Foreskin fibroblast (primary cell): ENCODE measurements at places on chromosomes 2 and 18.

DNA sequence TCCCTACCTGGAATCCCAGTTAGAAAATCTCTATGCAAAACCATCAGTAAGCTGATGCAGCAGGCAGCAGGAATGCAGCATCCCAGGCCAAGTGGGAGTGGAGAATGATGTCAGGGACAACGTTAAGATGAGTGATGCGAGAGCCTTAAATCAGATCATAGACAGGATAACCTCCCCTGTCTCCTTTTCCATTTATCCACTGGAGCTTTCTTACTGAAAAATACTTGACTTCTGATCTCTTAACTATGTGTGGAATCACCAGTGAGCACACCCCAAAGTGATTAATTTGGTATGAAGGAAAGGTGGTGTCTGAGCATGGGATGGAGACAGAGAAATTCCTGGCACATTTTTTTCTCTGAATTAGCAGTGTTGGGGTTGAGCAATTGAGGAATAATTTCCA lies 98.0 kb downstream of the RND3 start:
- DNase-seq = no peak

DNA sequence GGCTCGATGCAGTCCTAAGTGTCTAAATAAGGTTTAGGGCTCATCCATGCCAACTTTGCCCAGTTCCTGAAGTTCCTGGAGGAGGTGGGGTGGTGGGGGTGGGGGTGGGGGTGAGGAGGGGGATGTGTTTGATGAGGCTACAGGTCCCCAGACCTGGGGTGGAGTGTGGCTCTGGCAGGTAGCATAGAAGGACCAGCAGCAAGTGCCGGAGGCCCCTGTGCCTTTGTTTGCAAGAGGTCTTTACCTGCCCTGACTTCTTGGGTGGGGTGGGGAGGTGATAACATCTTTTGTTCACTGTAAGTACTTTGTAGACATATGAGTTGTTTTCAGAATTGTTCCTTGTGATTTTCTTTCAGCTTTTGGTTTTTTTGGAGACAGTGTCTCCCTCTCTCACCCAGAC lies 10.0 kb downstream of the SH3BP4 start:
- DNase-seq = no peak

- no peak for DNase-seq
Measured at GRCh38 chr2:144020047-144020446, 499.9 kb downstream of the ZEB2 start.

GRCh38 chr2:12456293-12457106 lies 260.2 kb upstream of the TRIB2 start:
- DNase-seq = peak; percentile 99

DNA sequence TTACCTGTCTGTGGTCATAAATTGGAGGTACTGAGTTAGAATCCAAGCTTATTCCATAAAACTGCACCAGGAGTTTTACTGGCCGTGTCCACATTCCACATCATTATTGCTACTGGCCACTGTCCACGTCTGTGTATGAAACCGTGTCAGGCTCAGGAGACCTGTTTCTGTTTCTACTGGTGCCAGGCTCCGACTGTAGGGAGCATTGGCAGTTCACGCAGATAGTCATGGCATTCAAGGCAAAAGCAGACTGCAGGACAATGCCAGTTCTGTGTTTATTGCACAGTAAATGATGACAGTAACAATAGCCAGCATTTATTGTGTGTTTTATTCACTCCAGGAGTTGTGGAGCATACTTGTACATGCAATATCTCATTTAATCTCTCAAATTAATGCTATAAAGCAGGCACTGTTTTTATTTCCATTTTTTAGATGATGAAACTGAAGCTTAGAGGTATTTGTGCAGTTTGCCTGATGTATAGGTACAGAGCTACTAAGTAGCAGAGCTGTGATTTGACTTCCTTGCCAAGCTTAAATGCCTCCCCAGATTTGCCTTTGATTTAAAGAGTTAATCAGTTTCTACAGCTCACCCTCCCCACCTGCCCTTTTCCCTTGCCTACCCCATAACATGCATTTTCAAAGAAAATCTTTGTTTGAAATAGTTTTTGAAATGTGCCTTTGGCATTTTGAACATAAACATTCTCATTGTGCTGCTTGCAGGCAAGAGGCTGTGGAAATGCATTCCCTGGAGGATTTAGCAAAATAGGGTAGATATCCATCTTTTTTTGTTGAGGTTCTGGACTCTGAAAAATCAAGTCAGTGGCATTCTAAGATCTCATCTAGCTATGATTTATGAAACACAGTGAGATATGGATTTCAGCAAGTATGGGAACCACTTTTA lies 55.5 kb downstream of the MAP4K4 start:
- no peak for DNase-seq

GRCh38 chr18:69885841-69886531 lies 61.7 kb downstream of the CD226 start:
- no peak for DNase-seq

GRCh38 chr18:3910512-3910911 lies 460.5 kb downstream of the TGIF1 start:
- DNase-seq = peak; percentile 5

- peak; percentile 94 for DNase-seq
Measured at GRCh38 chr18:45589356-45590035, 25.8 kb upstream of the SLC14A2 start.
